ENCODE measurements at places on chromosomes 3 and 15. TPM values are rescaled to one million over a fixed set of nuclear protein-coding genes. Genes with fewer than 3 reads are reported as not detected.

DNA sequence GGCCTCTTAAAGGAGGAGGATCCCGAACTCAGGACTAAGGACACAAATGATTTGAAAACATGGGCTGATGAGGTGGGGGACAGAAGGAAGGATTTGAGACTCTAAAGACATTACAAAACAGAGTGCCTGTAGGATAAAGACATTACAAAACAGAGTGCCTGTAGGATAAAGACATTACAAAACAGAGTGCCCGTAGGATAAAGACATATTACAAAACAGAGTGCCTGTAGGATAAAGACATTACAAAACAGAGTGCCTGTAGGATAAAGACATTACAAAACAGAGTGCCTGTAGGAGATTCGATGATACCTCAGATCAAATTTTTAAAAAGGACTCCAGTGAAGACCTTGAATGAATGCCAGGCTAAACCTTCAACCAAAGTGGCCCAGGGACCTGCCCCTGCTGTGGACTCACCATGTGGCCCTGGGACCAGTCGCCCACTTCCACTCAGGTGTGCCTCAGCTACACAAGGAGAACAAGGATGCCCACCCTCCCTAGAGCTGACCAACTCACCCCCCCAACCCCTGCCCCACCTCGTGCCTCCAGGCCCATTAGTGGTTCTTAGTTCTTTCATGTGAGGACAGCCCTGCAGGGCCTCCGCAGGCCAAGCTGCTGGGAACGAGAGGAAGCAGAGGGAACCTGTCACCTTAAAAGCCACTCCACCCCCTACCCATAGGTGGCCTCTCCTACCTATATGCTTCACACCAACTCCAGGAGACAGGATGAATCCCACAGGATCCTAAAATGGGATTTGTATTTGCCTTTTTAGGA lies 59.8 kb downstream of the SH3BP5 start:
- peak; percentile 10 for DNase-seq

- DNase-seq: no peak
Measured at GRCh38 chr15:93479715-93480114, 390.7 kb upstream of the RGMA start.

GRCh38 chr3:66499881-66500575 lies 794 bp downstream of the LRIG1 start:
- DNase-seq: peak; percentile 10

GRCh38 chr3:192825657-192826200 lies 91.9 kb downstream of the MB21D2 start:
- no peak for DNase-seq

DNA sequence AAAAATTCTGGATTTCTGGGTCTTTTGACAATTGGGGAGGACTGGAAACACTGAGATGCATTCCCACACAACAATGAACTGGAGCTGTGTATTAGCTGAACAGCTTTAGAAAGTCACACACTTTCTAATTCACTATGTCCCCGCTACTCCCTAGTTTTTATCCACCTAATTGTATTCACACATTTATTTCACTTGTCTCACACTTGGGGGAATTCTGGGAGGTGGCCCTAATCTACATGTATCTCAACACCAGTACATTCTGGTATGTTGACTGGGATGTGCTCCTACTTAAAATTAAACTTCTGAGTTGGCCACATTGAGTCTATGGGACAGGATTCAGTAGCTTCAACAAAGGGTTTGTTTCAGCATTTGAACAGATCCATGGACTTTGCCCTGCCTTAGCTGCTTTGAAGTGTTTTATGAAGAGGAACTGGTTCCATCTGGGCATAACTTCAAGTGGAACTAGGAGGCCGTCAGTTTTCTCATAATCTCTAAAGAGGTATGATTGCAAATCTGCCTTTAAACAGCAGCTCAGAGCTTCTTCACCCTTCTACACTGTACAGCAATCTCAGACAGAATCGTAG lies 106.5 kb upstream of the CMC1 start:
- DNase-seq: no peak

GRCh38 chr3:44983484-44983941 lies 7.5 kb downstream of the EXOSC7 start:
- DNase-seq: no peak

- no peak for DNase-seq
Measured at GRCh38 chr15:100693451-100693850, 91.1 kb downstream of the ASB7 start.

- peak; percentile 13 for DNase-seq
Measured at GRCh38 chr15:88450125-88450798, 16.9 kb downstream of the MRPL46 start.

- no peak for DNase-seq
Measured at GRCh38 chr3:149247929-149248691, 26.5 kb upstream of the CP start.

DNA sequence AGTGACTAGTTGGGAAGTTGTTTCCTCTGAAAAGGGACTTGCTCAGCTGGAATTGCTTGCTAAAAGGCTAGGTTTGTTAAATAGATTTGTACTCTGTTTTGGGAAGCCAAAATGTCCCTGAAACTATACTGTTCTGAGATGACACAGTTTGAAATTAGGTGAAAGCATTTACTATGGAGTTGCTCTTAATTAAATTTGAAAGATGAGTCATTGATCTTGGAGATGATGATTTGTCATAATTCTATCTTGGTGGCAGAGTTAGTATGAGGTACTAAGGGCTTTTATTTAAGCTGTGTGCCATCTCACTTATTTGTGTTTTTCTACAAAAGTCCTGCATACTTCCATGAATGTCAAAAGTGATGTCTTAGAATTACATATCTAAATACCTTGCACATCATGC lies 320.9 kb downstream of the PTPRG start:
- no peak for DNase-seq

DNA sequence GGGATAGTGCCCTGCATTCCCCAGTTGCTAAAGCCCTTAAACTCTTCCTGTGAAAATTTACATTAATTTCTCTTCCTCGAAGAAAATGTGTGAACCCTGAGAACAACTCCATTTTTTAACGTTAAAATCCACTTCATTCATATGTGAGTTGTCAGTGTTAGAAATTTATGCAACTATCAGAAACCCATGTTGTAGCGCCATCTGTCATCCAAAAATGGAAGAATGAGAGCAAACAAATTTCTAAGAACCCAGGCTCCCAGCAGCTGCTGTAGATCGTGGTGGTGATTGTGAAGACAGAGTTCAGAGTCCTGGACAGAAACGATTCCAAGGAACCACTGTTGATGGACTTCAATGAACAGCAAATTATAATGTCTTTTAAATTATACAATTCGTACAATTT lies 179.7 kb upstream of the NDN start:
- no peak for DNase-seq

- DNase-seq: no peak
Measured at GRCh38 chr15:42914728-42915497, 5.7 kb downstream of the TTBK2 start.

DNA sequence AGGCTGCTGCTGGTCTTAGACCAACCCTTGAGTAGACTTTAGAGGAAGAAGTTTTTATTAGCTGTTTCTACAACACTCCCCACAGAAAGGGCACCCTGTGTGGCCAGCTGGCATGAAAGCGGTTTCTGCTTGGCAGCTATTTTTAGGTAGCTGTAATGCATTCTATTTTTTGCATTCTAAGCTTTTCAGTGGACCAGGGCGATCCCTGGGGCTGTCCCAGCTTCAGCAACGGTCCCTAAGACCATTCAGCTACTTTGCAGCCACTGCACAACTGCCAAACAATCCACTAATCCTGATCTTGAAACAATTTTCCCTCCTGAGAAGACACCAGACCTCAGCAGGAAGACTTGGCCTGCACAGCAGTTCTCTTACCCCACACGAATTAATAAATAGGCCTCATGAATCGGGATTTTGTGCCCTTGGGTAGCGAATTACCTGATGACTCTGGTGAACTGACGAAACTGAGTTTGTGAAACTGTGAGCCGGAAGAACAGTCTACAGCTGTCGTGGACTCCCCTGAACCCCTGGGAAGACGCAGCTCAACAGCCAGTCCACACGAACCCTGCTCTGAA lies 14.6 kb upstream of the TFRC start:
- no peak for DNase-seq

DNA sequence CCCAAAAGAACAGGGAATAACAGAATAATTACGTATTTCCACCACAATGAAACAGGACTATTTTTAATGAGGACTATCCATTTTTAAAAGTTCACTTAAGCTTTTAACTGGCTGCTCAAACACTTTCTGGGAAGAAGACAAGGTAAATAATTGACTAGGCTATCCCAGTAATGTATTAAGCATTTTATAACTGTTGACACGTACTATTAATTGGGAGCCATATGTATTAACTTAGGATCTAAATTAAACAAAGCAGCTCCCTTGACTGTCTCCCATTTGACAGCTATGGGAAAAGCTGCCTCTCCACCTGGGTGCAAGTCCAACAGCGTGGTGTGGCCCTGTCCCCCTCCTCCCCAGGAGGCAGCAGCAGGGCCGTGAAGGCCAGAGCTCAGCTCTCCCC lies 36.1 kb downstream of the MYO5C start:
- DNase-seq: no peak

DNA sequence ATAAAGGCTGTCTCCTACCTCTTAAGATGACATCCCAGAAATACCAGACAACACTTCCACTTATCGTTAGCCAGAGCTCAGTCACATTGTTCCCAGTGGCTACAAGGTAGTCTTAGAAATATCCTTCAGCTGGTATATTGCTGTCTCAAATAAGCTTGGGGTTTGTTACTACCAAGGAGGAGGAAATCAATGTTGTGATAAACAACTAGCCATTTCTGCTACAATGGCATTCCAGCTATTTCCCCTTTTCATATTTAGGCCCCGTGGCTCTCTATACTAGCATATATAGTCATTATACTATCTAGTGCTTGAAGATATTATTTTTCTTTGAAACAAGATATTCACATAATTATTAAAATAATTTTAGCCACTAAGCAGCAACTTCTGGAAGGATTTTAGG lies 56.5 kb downstream of the VPS8 start:
- no peak for DNase-seq

GPR62 gene
- not detected for total RNA-seq

CP gene
- not detected for total RNA-seq

TIMP4 gene
- not detected for total RNA-seq

GNAT1 gene
- total RNA-seq: not detected

ATP10A gene
- 24.0 TPM for total RNA-seq

KLHL40 gene
- total RNA-seq: not detected

SLC28A2 gene
- not detected for total RNA-seq

SRGAP3 gene
- total RNA-seq: 0.84 TPM

C3orf49 gene
- not detected for total RNA-seq

Data from CD8-positive, alpha-beta memory T cell (primary cell).